HS-27A (cell line): ENCODE measurements at places on chromosomes 16 and 17.

DNA sequence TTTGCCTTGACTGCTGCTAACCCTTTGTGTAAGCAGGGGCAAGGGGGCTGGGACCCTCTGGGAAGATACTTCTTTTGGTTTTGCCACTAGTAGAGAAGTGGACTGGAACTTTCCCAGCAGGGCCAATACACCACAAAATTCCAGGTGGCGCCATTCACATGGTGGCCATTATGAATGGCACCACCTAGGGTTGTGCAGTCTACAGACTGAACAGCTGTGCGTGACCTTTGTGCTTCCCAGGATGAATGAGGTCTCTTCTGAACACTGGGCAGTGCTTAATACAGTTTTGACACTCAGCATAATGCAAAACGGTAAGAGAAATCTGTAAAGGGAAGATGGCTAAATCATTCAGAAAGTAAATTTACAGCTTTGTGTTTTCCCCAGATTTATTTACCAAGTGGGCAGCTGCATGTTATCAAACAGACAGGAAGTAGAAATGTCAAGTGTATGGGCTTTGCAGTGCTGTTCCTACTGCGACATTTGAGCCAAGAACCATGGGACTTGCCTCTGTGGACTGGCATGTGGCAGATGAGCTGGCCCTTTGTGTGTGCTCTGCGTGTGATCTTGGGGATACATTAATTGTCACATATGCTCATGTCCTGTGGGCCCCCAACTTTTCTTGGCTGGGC lies 9.2 kb downstream of the SYT17 start:
- DNase-seq, result no peak

- DNase-seq, result no peak
Observed at GRCh38 chr17:78476973-78477372, 98.5 kb downstream of the PGS1 start.

DNA sequence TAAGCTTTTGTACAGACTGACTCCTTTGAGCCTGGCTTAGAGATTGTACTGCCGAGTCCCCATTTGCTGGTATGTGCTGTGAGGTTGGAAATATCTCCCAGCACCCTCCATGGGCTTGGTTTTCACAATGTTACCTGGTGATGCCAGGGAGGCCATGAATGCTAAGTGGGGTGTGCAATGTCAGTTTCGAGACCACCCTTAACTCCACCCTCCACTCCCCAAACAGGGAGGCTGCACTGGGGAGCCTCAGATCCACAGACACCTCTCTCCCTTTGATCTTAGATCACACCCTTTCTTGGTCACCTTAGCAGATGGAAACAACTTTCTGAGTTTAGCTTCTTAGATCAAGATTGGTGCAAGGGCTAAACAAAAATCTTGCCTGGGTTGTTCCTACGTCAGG lies 28.6 kb upstream of the PIK3R6 start:
- DNase-seq, result no peak

DNA sequence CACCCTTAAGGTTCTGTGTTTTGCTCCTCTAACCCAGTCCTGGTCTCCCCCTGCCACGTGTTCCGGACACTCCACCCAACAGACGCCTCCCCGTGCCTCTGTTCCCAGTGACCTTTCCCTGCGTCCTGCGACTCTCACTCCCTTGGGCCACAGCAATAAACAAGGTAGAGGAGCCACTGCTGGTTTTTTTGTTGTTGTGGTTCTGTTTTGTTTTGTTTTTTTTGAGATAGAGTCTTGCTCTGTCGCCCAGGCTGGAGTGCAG lies 3.7 kb upstream of the NPW start:
- DNase-seq, result no peak

DNA sequence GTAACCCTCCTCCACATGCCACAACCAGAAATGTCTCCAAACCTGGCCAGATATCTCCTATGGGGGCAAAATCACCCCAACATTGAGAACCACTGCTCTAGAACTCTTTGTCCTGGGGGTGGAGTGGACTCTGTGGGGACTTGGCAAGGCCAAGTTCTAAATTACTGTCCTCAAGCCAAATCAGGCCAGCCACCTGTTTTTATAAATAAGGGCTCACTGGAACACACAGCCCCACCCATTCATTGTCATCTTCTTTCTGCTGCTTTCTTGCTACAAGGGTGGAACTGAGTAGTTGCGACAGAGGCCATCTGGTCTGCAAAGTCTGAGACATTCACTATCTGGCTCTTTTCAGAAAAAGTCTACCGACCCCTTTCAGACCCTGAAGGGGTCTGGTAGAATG lies 26.8 kb upstream of the TMEM220 start:
- no peak for DNase-seq

- DNase-seq, result no peak
Observed at GRCh38 chr16:10256784-10257641, 74.8 kb upstream of the GRIN2A start.

GRCh38 chr17:2282297-2282873 lies 21.2 kb downstream of the SMG6 start:
- peak; percentile 15 for DNase-seq

- no peak for DNase-seq
Observed at GRCh38 chr17:73091410-73091769, 1.1 kb downstream of the SLC39A11 start.

DNA sequence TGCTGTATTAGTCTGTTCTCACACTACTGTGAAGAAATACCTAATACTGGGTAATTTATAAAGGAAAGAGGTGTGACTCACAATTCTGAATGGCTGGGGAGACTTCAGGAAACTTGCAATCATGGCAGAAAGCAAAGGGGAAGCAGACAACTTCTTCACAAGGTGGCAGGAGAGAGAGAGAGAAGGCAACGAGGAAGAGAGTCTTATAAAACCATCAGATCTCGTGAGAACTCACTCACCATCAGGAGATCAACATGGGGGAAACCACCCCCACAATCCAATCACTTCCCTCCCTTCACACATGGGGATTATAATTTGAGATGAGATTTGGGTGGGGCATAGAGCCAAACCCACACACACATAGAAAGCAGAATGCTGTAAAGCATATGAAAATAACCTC lies 896.2 kb downstream of the CDH11 start:
- DNase-seq, result no peak

DNA sequence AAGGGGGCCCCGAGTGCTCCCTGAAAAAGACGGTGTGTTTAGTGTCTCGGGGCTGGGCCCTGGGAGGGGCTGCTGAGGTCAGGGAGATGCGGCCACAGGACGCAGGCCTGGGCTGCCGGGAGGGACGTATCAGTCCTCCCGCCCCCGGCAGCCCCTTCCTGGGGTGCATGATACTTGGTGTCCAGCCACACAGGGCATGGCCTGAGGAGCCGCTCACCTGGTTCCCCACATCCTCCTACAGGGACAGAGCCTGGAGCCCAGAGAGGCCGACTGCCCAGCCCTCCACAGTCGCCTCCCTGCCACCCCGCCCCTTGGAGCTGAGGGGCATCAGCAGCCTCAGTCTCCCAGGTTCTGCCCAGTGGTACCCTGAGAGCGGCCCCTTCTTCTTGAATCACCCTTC lies 12.0 kb upstream of the DEF8 start:
- no peak for DNase-seq

GRCh38 chr17:66386498-66387351 lies 84.3 kb downstream of the PRKCA start:
- no peak for DNase-seq

DNA sequence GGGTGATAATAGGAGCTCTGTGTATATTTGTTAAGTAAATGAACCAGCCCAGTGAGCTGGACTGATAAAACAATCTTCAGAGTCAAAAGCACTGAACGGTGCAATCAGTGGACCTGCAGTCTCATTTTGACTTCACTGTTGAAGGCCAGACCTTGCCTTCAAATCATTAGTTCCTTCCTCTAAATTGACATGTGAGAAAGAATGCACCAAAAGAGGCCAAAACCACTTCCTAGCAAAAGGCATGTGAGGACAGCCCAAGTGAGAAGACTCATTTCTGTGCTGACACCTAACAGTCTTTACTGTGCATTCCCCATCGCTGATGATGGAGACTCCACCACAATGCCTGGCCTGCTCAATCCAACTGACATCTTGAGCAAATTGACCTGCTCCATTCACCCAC lies 10.6 kb downstream of the GTF3C1 start:
- DNase-seq, result no peak

DNA sequence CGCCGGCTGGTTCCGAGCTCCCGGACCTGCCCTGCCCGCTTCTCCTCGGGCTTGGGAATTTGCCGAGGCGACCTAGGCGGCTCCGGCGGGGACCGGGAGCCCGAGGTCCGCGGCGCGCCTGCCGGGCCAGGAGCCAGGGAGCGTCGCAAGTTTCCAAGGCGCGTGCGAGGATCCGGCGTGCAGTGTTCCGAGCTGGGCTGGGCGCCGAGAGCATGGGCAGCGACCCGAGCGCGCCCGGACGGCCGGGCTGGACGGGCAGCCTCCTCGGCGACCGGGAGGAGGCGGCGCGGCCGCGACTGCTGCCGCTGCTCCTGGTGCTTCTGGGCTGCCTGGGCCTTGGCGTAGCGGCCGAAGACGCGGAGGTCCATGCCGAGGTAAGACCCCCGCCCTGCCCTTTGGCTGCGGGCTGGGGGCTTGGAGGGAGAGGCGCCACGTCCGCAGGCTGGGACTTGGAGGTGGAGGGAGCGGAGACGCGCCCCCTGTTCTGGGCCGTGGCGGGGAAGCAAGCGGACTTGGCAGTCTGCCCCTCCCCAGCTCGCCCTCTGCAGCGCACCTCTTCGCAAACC lies 668 bp downstream of the MMP15 start:
- DNase-seq, result no peak

GRCh38 chr17:78144147-78144719 lies 2.0 kb upstream of the C17orf99 start:
- DNase-seq, result no peak

- no peak for DNase-seq
Observed at GRCh38 chr16:3952737-3953131, 72.2 kb upstream of the CREBBP start.

DNA sequence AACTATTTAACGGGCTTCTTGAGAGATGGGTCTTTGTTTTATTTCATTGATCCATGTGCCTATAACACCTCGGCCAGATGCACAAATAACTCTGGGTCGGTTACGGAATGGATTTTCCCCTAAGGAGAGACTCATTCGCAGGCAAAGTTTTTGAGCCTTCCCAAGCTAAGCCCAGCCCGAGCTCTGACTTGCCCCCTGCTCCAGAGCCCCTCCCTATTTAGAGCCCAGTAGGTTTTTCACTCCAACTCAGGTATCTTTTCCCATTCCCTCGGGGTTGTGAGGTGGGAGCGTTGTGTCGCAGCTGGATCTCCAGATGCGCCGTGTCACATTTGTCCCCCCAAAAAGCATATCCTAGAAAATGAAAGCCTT lies 812 bp upstream of the MYOCD start:
- DNase-seq, result no peak
